Putamen (tissue), 1 donor: ENCODE measurements at places on chromosomes 7 and 10.
A peak's percentile ranks its signal among the peaks of the same experiment; 100 is the strongest.

DNA sequence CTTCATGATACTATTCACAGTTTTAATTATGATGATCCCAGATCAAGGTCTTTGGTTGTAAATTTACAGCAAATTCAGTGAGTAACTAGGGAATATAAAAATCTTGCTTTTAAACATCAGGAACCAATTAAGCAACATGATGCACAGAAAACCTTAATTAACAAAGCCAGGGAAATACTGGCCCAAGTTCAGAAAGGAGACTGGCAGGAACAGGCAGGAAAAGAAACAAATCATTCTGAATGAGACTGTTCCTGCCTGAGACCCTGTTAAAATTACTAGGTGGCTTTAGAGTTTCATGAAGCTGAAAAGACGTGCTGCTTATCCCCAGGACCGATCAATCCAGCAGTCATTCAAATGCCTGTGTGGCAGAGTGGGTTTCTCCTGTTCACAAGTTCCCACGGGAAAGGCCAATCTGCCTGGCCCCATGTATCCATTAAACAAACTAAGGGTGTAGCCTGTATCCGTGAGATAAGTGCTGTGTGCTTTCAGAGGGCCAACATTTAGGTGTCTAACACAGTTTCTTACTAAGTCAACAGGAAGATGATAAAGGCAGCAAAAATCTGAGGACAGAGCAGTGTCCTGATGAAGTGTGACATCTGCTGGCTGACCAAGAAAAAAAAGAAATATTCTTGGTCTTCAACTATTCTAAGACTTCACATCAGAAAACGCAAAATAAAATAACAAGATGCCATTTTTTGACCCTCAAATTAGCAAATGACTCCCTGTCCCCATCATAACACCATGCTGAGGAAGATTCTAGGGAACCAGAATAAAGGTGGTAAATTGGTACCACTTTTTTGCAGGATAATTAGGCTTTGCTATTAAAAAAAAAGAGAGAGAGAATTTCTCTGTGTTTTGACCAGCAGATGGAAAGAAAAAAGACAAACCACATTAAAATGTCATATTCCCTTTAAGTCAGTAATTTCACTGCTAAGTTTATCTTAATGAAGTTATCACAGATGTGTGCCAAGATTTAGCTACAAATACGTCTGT lies 34.2 kb downstream of the PUS7 start:
- peak; percentile 23 for DNase-seq

GRCh38 chr7:125530553-125530952 lies 600.9 kb upstream of the POT1 start:
- no peak for DNase-seq

DNA sequence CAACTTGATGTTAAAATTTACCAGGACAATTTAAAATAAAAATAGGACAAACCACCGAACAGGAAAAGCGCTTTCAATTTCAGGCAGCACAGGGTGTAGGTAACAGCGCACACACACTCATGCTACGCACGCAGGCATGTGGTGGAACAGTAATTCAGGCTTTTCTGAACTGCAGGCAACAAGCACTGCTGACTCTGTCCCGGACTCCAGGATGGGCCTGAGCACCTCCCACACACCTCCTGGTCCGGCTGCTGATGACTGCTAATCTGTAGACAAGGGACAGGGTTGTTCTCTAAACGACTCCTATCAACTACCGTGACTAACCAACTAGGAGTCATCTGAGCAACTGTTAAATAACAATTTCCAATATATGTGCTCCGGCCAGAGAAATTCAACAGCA lies 192.6 kb upstream of the FRMD4A start:
- DNase-seq, result no peak

GRCh38 chr7:142425281-142425680 lies 167.4 kb upstream of the PRSS58 start:
- DNase-seq, result no peak

GRCh38 chr10:101793526-101793925 lies 10.3 kb upstream of the NPM3 start:
- DNase-seq, result no peak

GRCh38 chr7:124874644-124875163 lies 54.9 kb downstream of the POT1 start:
- no peak for DNase-seq

- DNase-seq, result no peak
Observed at GRCh38 chr7:132503415-132503814, 72.9 kb downstream of the PLXNA4 start.

- no peak for DNase-seq
Observed at GRCh38 chr7:23356726-23357125, 57.6 kb downstream of the MALSU1 start.

GRCh38 chr7:131355917-131356777 lies 28.5 kb downstream of the MKLN1 start:
- no peak for DNase-seq

DNA sequence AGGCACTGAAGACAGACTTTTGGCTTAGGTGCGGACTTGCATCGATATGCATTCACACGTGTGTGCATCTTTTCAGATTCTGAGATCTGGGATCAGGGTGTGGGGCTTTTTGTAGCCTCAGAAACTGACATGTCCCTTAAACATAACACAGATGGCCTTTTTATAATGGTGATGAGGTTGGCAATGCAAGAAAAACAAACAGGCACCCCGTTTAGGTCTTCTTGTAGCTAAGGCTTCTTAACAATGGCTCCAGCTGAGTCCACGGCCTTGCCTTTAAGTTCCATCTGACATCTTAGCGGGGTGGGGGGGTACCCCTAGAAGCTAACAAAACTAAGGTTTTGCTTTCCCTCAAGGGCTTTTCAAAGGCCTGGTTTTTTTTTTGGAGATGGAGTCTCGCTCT lies 146.3 kb downstream of the PRPF18 start:
- no peak for DNase-seq

DNA sequence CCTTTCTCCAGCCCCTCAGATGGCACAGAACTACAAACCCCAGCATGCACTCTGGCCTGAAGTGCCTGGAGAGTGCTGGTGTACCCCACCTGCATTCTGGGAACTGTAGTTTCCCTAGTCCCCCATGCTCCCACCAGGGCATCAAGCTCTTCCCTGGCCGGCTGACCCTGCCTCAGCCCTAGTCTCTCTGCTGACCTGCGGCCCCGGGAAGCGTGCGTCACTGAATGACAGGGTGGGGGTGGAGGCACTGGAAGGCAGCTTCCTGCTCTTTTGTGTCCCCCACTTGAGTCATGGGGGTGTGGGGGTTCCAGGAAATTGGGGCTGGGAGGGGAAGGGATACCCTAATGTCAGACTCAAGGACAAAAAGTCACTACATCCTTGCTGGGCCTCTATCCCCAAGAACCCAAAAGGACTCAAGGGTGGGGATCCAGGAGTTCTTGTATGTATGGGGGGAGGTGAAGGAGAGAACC lies 2.1 kb downstream of the NOS3 start:
- DNase-seq, result no peak

DNA sequence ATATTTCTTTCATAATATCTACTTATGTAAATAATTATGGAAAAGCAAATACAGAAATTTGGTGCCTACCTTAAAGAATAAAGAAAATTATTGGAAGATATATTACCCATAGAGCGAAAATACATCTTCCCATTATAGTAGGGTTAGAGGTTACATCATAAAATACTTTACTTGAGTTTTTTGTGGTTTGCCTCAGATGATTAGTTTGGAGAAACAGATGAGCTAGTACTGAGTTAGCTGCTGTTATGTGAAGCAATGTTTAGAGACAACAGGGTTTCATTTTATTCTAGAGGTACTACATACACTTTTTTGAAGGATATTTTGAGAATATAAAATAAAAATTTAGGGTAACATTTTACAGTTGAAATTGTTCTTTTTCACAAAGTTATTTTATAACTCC lies 2.9 kb upstream of the MLLT10 start:
- DNase-seq, result no peak

GRCh38 chr10:5433182-5433581 lies 20.8 kb downstream of the NET1 start:
- DNase-seq, result no peak

- no peak for DNase-seq
Observed at GRCh38 chr10:95290461-95291364, at the start of gene PDLIM1. Gene PDLIM1, minus strand, starts transcription at chr10:95291003. Its CDS starts 88 bp downstream, at chr10:95290915.

- DNase-seq, result no peak
Observed at GRCh38 chr10:82497439-82497838, 622.4 kb downstream of the NRG3 start.

- DNase-seq, result no peak
Observed at GRCh38 chr7:90618876-90619275, 22.8 kb downstream of the CDK14 start.

- DNase-seq, result no peak
Observed at GRCh38 chr7:142873281-142873784, 12.2 kb downstream of the TRPV6 start.

DNA sequence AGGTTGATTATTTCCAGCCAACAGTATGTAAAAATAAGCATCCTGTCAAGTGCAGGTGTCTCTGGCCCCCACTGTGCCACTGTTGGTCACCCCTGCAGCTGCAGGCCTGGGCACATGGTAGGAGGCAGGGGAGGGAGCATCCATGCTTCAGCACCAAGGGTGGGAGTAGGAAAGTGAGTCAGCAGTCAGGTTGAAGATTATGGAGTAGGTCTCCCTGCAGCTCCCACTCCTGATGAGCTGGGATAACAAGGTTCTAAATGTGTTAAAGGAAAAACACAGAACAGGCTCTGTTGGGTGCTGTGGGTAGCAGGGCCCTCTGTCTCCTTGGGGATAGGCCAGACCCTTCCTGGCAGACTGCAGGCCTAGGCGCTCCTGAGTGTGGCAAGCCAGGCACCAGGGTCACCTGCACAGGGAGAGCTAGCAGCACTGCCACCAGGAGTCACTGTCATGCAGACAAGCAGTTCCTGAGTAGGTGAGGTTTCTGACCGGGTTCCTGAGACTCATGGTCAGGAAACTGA lies 59.3 kb downstream of the NUDCD3 start:
- DNase-seq, result peak; percentile 84

- DNase-seq, result no peak
Observed at GRCh38 chr7:158096582-158096981, 491.0 kb downstream of the PTPRN2 start.

DNA sequence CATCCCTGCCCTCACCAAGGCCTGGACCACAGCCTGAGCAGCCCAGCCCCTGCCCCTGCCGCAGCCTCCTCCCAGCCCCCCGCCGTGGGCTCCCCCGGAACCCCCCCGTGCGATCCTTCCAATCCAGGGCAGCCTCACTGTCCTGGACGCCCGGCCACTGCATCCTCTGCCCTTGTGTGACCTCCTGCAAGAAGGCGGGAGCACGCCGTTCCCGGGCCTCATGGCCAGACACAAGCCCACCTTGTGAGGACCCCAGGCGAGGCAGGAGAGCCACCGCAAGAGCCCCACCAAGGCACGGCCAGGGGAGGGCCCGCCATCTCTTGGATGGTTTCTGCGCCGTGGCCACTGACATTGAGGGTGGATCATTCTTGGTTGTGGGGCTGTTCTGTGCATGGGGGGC lies 7.8 kb upstream of the LFNG start:
- no peak for DNase-seq

DNA sequence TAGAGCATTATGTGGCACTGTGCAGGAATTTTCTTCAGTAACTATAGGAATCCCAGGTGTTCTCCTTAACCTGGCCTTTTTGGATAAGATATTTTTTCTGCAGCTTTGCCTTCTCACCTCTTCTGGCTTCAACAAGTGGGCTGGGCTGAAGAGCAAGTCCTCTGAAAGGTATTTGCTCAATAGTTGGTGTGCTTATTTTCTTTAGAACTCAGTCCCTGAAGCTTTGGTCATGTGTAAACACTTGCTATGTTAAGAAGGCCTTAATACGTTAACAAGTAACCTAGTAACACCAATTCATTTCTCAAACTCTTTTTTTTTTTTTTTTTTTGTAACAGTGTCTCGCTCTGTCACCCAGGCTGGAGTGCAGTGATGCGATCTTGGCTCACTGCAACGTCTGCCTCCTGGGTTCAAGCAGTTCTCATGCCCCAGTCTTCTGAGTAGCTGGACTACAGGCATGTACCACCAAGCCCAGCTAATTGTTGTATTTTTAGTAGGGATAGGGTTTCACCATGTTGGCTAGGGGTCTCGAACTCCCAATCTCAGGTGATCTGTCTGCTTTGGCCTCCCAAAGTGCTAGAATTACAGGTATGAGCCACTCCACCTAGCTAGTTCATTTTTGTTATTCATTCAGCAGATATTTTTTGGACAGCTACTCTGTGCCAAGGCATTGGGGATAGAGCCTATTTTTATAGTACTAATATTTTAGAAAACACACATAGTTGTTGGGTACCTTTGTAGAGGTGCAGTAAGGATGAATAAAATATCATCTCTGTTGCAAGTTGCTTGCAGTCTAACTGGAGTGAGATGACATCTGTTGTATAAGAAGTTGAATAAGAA lies 164.6 kb downstream of the SND1 start:
- no peak for DNase-seq

DNA sequence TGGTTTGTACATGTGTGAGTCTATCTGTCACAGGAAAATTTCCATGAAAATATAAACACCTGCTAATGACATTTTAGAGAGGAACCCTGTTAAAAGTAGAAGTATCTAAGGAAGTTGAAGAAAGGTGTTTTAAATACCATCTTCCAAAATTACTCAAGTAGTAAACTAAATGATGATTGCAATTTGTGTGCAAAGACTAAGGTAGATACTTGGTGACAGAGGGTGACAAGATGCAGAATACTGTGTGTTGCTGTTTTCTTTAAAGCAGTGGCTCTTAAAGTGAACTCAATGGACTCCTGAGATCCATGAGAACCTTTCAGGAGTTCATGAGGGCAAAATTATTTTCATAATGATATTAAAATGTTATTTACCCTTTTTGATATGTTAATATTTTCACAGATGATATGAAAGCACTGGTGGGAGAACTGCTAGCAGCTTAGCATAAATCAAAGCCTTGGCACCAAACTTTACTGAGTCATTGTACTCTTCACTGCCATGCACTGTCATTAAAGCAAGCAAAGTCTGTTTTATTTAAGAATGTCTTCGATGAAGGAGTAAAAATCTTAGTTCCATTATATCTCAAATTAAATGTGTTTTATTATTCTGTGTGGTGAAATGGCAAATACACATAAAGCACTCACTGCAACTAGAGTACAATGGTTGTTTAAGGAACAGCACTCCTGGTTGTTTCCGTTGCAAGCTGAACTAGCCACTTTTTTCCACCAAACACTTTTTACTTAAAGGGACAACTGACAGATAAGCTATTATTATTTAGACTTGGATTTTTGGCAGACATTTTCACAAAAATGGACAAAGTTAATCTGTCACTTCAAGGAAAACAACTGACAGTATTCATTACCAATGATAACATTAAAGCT lies 133.7 kb downstream of the LRRN3 start:
- no peak for DNase-seq

GRCh38 chr10:43818687-43819086 lies 170.0 kb upstream of the ZNF32 start:
- DNase-seq, result no peak

GRCh38 chr7:71278257-71278656 lies 146.3 kb downstream of the GALNT17 start:
- DNase-seq, result no peak

- DNase-seq, result no peak
Observed at GRCh38 chr7:114765331-114766040, 156.4 kb upstream of the MDFIC start.

GRCh38 chr10:124345521-124345920 lies 73.2 kb downstream of the OAT start:
- no peak for DNase-seq
